GM12891 (cell line): ENCODE measurements at places on chromosomes 13 and 19.

- DNase-seq = no peak
Observed at GRCh38 chr19:53958168-53958571, 4.6 kb upstream of the CACNG8 start.

- no peak for DNase-seq
Observed at GRCh38 chr19:18229474-18229873, 3.2 kb upstream of the PDE4C start.

- DNase-seq = no peak
Observed at GRCh38 chr13:74743992-74744391, 609.8 kb upstream of the KLF12 start.

DNA sequence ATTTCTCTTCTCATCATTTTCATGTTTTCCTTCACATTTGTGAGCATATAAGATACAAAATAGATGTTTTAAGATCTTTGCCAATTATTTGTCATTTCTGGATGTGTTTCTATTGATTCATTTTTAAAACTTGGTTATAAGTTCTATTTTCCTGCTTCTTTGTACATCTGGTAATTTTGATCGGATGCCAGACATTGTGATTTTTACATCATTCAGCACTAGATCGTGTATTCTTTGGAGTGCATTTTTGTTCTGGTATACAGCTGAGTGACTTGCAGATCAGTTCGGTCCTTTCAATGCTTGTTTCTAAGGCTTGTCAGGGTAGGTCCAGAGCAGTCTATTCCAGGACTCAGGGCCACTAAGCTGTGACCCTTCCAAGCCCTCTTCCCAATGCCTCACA lies 198.2 kb downstream of the KLF12 start:
- no peak for DNase-seq

DNA sequence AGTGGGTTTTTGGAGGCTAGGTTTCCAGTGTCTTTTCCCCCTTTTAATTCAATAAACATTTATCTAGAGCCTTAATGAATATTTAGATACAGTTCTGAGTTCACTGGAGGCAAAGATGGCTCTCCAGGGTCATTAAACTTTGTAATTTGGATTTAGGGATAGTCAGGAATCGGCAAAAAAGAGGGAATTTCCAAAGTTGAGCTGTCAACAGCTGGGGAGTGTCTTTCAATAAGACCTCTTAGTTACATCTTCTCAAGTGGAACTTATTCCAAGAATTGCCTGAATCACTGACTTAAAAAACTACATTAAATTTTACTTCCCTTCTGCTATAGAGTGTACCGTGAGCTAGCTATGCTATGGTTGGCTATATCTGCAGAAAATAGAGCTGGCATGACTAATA lies 2.0 kb downstream of the LRCH1 start:
- DNase-seq = no peak

GRCh38 chr13:20550799-20551198 lies 16.2 kb upstream of the IFT88 start:
- no peak for DNase-seq

DNA sequence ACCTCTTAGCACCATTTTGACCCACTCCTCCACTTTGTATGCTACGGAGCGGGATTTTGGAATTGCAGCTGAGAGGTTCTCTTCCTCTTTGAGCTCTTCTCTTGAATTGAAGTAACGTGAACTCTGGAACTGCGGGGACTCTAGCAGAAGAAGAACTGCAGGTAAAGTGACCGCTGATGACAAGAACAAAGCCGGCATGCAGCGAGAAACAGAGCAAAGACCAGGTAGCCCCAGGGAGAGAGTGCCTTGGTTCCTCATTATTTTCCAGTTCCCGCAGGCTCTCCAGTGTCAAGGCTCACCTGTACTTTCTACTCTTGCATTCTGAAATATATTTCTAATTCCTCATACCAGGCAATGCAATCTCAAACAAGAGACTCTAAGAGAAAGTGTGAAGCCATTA lies 260.3 kb upstream of the GPC6 start:
- no peak for DNase-seq

DNA sequence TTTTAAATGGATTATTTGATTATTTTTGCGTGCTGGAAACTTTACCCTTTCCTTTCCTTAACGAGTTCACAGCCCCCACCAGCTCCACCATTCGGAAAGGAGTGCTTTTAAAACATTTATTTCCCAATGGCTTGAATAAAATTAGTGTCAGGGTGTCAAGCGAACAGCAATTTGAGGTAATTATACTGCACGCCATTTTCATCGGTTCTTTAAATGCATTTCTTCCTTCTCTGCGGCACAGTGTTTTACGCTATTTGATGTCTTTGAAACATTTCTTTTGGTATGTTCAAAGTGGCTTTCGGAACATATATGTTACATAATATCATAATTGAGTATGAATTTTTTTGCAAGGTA lies 309 bp upstream of the SLITRK1 start:
- no peak for DNase-seq

DNA sequence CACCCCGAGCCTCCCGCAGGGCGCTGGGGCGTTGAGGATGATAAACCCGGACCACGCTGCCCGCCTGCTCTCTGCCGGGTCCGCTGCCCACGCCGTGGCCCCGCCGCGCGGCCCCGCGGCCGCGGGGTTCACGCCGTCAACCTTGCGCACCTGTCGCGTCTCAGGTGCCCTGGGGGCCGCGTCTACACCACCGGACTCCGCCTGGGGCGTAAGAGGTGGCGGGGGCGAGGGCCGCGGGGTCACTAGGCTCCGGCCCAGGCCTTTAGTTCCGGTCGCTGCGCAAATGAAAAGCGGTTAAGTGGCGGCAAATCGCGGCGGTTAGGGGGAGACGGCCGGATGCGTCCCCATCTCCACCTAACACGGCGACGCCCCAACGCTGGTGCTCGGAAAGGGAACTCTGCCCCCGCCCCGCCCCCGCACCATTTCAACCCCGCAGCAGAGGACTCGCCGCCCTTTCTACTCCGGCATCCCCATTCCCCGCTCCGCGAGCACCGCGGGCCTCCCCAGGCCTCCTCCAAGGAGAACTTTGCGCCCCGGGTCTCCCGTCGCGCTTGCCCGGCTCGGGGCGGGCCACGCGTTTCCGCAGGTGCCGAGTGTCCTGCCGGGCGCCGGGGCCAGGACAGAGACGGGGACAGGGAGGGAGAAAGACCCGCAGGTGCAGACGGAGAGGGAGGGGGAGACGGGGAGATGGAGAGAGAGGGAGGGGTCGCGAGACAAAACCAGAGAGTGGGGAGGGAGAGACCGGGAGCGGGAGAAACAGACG lies 4.3 kb downstream of the ONECUT3 start:
- no peak for DNase-seq

DNA sequence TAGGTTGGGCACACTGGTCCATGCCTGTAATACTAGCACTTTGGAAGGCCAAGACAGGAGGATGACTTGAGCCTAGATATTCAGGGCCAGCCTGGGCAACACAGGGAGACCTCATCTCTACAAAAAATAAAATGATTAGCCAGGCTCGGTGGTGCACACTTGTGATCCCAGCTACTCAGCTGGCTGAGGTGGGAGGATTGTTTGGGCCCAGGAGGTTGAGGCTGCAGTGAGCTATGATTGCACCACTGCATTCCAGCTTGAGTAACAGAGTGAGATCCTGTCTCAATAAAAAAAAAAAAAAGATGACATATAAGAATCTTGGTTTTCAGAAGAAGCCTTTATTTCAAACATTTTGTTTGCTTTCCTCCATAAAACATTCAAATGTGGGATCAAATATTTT lies 178.0 kb downstream of the LIG4 start:
- no peak for DNase-seq

GRCh38 chr19:4636151-4636717 lies 3.1 kb upstream of the TNFAIP8L1 start:
- DNase-seq = peak; percentile 81

- DNase-seq = no peak
Observed at GRCh38 chr19:39967561-39967960, 3.4 kb upstream of the PSMC4 start.

GRCh38 chr13:113655346-113656002 lies 2.5 kb downstream of the ATP4B start:
- DNase-seq = no peak

- DNase-seq = no peak
Observed at GRCh38 chr13:38965281-38965680, 25.4 kb downstream of the STOML3 start.

DNA sequence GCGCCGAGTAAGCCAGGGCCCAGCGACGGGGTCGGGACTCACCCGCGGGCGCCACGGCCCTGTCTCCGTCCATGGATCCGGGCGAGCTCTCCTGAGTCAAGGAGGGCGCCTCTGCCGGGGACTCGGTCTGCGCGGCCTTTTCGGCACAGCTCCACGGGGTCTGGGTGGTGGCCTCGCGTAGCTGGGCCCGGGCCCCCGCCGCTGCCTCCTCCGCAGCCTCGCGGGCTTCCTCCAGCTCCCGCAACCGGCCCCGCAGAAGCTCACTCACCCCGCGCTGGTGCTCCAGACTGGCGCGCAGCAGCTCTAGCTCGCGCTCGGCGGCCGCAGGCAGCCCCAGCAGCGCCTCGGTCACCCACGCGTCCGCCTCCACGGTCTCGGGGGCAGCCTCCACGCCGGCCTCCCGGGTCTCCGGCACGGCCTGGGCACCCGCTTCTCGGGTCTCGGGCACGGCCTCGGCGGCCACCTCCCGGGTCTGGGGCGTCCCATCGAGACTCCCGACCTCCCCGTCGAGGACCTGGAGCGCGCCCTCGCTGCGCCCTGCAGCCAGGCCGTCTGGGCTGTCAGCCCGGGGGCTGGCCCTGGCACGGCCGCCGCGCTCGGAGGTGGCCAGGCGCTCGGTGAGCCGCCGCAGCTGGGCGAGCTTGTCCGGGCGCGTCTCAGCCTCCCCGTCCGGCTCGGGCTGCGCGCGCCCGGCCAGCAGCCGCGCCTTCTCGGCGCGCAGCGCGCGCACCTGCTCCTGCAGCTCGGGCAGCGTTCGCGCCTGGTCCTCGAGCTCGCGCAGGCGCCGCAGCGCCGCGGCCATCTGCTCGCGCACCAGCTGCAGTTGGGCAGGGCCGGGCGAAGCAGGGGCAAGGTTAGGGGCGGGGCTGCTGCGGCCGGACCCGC lies 8.4 kb downstream of the KANK3 start:
- DNase-seq = peak; percentile 75

DNA sequence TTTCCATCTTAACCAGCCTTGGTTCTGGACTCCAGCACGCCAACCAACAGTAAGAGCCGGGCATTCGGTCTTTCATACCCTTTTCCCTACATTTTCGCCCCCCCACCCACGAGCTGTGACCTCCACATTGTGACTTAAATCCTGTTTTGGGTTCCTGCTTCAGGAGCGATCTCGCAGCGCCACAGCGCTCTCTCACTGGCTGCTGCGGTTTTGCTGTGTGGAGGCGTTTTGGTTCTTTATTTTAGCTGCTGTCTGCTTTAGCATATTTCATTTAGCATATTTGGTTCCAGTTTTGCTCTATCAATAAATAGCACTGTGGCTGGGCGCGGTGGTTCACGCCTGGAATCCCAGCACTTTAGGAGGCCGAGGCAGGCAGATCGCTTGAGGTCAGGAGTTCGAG lies 19.5 kb upstream of the SLC39A3 start:
- DNase-seq = no peak

DNA sequence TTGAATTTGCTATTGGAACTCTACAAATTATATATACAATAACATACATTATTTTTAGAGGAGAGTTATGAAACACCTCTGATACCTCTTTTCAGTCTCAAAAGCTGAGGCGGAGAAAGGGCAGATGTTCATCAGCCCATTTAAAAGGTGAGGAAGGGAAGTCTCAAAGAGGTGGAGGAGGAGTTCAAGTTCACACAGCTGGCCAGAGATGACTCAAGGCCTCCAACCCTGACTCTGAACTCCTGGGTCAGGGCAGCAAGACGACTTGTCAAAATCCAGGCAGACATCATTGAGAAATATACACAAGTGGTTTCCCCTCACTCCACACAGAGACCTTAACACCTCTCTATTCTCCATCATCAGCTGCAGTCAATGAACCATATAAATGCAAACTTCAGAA lies 2.1 kb downstream of the SIAH3 start:
- no peak for DNase-seq

DNA sequence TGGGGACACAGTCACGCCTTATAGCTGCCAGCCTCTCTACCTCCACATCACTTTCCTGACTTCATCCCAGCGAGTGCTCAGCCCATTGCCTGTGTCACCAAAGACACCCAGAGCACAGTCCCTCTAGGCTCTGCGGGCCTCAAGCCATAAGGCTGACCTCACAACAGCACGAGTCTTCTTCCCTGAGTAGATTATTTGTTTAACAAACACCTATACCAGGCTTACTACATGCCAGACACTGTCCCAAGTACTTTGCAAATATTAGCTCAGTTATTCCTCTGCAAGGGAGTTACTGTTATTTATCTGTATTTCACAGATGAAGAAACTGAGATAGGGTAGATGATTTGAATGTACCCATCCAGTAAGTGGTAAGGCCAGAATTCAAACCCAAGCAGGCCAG lies 504.3 kb downstream of the COG6 start:
- DNase-seq = no peak

- no peak for DNase-seq
Observed at GRCh38 chr19:29630655-29631054, 24.6 kb downstream of the POP4 start.

DNA sequence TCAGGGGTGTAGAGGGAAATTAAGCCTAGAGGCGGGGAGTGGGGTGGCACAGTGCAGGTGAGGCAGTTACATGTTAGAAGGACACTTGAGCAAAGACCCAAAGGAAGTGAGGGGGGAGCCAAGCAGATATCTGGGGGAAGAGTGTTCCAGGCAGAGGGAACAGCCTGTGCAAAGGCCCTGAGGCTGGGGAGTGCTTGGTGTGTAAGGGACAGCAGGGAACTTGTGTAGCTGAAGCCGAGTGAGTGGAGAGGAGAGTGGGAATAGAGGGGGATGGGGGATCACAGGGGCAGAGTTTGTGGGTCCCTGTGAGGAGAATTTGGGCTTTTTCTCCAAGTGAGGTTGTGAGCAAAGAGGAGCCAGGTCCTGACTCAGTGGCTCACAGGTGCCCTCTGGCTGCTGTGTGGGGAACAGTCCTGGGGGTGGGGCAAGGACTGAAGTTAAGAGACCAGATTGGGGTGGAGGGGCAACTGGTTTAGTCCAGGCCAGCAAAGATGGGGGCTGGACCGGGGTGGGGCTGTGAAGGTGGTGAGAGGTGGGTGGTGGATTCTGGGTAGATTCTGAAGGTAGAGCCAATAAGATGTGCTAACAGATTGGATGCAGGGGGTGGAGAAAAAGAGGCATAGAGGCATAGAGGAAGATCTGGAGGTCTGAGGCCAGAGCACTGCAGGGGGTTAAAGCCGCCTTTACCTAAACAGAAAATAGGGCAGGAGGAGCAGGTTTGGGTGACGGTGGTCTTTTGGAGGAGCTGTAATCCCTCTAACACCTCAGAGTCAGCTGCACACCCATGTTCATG lies 75.3 kb downstream of the CACNA1A start:
- peak; percentile 29 for DNase-seq

- no peak for DNase-seq
Observed at GRCh38 chr13:110297011-110297410, 9.9 kb downstream of the COL4A1 start.
